ENCODE measurements at places on chromosomes 16 and 17. TPM values are rescaled to one million over a fixed set of nuclear protein-coding genes. Genes with fewer than 3 reads are reported as not detected.

Gene OSBPL7
- total RNA-seq, result 14.3 TPM

Gene C17orf107
- 1.8 TPM for total RNA-seq

Gene HIC1
- total RNA-seq, result 0.37 TPM

Gene MYH1
- not detected for total RNA-seq

Gene SPATA22
- total RNA-seq, result not detected

Gene ITGA3
- total RNA-seq, result 4.8 TPM

Gene FAM171A2
- 50.6 TPM for total RNA-seq

Gene EMC8
- 44.1 TPM for total RNA-seq

Gene IRX3
- total RNA-seq, result 33.0 TPM

All from neural crest cell (in vitro differentiated cells).